ENCODE measurements at places on chromosomes 1 and 21.

DNA sequence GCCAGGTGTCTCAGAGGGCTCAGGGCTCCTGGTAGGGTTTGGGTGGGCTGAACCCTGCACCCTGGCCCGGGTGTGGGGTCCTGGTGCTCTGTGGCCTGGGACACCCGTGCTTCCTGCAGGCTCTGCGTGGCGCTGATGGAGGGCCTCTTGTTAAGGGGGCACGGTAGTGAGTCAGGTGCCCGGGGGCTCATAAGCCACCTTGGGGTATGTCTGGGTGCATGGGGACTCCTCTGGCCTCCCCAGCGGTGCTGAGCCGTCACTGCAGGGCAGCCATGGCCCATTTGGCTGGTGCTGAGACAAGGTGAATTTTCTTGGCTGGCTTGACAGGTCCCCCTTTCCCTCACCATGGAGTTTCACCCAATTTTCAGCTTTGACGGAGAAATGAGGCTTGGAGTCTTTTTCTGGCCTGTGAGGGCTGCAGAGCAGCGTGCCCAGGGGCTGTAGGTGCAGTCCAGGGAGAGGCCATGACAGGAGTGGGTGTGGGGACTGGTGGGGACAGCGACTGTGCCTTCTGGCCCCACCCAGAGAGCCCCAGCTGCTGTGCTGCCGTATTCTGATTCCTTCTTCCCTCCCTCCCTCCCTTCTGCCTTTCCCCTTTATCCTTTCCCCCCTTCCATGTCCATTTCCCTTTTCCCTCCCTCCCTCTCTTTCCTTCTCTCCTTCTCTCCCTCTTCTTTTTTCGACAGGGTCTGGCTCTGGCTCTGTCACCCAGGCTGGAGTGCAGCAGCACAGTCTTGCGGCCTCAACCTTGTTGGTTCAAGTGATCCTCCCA is 40.4 kb downstream of the SKI start:
- DNase-seq, result no peak

DNA sequence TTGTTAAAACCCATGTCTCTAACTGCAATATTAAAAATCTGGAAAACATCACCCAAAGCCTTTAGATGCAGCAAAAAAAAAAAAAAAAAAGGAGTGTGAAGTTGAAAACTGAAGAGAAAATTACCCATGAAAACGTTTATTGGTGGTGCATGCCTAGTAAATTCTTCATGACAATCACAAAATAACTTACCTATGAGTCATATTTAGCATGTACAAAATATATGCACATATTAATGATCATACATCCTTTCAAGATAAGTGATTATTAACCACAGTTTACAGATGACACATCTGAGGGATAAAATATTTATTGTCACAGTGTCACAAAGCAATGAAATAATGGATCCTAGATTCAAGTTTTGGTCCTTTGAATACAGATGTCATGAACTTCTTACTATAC is 505.2 kb upstream of the NR5A2 start:
- DNase-seq, result no peak

DNA sequence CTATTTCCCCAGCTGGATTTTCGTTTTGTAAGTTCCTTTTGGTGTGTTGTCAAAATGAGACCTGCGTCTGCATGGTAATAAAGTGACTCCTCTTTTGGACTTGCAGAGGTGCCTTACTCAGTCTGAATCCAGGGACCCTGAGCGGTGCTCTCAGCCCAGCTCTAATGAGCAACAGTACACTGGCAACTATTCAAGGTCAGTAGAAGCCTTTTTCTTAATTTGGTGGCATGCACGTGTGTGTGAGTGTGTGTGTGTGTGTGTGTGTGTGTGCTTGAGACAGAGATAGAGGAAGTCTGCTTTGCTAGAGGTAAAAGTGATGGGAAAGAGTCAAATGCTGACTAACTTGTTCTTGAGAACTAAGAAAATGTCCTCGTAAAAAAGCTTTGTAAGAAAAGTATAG is 105.4 kb downstream of the CD247 start:
- no peak for DNase-seq

DNA sequence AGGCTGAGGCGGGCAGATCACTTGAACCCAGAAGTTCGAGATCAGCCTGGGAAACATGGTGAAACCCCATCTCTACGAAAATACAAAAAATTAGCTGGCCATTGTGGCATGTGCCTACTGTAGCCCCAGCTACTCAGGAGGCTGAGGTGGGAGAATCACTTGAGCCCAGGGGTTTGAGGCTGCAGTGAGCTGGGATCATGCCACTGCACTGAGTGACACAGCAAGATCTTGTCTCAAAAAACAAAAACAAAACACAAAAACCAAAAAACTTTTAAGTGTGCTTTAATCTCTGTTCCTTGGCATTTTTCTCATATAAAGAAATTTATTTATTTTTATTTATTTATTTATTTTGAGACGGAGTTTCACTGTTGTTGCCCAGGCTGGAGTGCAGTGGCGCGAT is 208.2 kb downstream of the URB2 start:
- DNase-seq, result no peak

- DNase-seq, result no peak
Measured at GRCh38 chr1:241485554-241485992, 34.0 kb downstream of the FH start.

DNA sequence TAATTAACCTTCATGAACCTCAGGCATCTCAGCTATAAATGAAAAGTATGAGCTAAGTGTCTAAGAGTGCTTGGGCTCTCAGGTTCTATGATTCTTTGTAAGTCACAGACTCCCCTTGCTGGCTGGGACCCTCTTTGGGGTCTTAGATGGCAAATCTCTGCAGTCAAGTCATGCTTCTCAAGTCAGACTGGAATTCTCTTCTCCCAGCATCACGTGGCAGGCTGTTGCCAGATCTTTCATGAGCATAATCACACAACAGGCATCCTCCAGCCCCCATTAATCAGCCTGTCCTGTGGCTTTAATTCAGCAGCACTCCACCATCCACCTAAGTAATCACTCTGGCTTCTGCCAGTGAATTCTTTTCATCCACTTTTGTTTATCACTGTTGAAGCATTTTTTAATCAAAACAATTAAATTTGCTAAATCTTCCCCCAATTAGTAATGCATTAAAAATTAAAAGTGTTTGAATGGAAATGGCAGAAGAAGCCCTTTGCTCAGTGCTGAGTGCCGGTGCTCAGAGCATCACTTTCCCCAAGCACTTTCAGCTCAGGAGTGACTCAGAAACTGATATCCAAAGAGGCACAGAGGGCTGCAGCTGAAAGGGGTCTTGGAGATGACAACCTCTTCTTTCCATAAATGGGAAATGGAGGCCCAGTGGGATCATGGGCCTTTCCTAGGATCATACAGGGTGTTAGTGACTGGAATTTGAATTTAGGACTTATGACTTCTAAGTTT is 50.2 kb downstream of the C8A start:
- no peak for DNase-seq

GRCh38 chr1:15449567-15449966 is 7.0 kb upstream of the CELA2A start:
- DNase-seq, result no peak
